ENCODE measurements at places on chromosomes 13 and 19.

- DNase-seq: no peak
These were observed 605.3 kb upstream of the SLC10A2 start for GRCh38 chr13:103671547-103671946.

DNA sequence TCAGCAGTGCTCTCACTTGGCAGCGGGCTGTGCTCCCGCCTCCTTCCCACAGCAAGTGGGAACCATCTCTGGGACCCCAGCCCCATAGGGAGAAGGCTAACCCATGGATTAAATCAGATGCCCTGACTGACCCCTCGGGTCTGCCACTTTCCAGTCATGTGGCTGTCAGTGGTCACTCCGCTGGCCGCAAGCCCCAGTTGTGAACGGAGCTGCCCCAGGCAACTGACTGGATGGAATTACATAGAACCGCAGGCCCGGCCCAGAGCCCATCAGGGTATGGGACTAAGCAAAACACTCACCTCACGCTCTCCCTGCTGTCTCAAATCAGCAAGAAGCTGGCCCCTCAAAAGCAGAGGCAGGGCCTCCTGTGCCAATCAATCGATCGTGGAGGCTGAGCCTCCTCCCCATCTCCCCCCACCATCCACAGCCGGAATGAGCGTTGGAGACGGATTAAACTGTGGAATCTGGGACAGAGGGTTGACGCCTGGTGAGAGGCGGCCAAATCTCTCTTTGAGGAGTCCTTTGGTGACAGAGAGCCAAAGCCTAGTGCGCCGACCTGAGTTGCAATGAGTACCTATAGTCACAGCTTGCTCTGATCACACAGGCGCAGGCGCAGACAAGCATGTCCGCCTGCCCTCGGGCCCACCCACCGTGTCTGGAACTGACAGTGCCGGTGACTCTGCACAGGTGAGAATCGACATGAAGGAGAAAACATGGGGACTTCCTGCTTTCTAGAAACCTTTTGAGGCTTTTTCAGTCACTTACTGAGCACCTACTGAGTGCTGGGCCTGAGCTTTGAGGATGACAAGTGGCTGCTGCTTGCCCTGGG lies 38.7 kb downstream of the PBX4 start:
- DNase-seq: no peak

DNA sequence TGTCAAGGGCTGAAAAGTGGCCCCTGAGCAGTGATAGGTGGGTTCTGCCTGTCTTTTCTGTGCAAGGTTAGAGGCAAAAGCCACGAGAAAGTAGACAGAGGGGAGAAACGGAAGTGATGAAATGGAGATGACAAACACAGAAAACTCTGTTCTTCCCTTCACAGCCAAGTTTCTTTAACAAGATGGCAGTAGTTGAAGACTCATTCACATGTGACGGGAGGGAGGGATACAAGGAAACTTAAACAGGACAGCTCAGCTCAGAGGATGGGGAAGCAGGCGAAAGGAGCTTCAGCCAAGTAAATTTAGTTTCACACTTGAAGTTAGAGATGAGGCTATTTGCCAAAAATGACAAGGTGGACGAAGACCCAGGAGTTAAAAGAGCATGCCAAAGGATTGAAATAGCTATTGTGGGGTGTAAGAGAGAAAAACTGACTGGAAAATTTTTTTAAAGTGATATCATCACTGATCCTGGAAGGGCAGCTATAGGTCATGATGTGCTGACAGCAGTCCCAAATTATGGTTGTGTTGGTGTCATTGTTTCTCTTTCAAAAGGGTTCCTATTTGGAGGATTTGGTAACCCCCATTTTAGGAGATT lies 347.9 kb downstream of the EFNB2 start:
- no peak for DNase-seq

- DNase-seq: no peak
These were observed 31.2 kb upstream of the KL start for GRCh38 chr13:32984857-32985626.
